T-helper 17 cell (primary cell): ENCODE measurements at places on chromosomes 1 and 21. TPM values are rescaled to one million over a fixed set of nuclear protein-coding genes. Genes with fewer than 3 reads are reported as not detected.

ELAVL4 gene
- not detected for total RNA-seq

CD84 gene
- total RNA-seq, result 66.2 TPM

SYCP1 gene
- not detected for total RNA-seq

AXDND1 gene
- total RNA-seq, result 1.1 TPM

C1orf210 gene
- total RNA-seq, result not detected

LMOD1 gene
- not detected for total RNA-seq

IL10 gene
- 0.20 TPM for total RNA-seq

MEGF6 gene
- total RNA-seq, result 63.1 TPM

ST6GALNAC3 gene
- 0.87 TPM for total RNA-seq

TRNP1 gene
- total RNA-seq, result not detected

FAM72B gene
- total RNA-seq, result 0.35 TPM

PTGER3 gene
- 0.10 TPM for total RNA-seq

ETV3L gene
- not detected for total RNA-seq

ECM1 gene
- total RNA-seq, result 0.70 TPM

GJA9 gene
- total RNA-seq, result not detected

C1orf116 gene
- 0.22 TPM for total RNA-seq

LRRN2 gene
- total RNA-seq, result not detected

GSTM5 gene
- not detected for total RNA-seq

JAM2 gene
- 0.21 TPM for total RNA-seq

TIE1 gene
- total RNA-seq, result not detected
